ENCODE measurements at places on chromosomes 13 and 19.

DNA sequence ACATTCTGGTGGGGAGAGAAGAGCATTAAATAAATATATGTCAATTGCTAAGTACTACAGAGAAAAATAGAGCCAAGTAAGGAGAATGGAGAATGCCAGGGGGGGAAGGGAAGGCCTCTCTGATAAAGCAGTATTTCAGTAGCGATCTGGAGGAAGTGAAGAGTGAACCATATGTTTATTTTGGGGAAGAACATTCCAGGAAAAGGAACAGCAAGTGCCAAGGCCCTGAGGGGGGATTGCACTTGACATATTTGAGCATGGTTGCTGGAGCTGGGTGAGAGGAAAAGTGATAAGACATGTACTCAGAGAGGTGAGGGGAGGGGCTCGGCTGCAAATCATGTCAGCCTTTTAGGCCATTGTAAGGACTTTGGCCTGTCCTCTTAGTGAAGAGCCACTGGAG, 30.4 kb downstream of the WDR87 start:
- DNase-seq = no peak

DNA sequence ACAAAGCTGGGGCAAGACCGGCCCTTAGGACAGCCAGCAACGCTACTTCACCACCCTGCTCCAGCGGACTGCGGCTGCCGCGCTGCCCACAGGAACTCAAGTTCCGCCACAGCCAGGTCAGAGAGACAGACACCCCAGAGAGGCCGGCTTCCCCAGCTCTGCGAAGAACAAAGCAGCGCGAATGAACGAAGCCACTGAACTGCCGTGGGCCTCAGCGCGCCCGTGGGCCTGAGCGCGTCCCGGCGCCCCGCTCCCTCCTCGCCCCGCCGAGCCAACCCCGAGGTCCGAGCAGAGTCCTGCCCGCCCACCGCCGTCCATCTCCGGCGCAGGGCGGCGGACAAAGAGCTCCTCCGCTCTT, 158.4 kb downstream of the RNF17 start:
- no peak for DNase-seq

DNA sequence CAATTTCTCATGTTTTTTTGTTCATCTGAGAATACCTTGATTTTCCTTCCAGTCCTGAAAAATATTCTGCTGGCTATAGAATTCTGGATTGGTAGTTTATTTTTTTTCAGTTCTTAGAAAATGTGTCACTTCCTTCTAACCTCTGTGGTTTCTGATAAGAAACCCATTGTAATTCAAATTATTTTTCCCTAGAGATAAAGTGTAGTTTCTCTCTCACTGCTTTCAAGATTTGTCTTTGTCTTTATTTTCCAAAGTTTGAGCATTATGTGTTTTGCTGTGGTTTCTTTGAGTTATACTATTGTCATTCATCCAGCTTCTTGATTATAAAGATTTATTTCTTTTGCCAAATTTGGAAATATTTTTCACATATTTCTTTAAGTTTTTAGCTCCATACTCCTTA, 324.0 kb upstream of the SPRY2 start:
- DNase-seq = no peak

GRCh38 chr13:25977671-25978070, 74.1 kb downstream of the SHISA2 start:
- no peak for DNase-seq

GRCh38 chr13:75760131-75761021, 124.2 kb downstream of the LMO7 start:
- no peak for DNase-seq

GRCh38 chr19:41862445-41862986, 2.5 kb downstream of the RPS19 start:
- DNase-seq = no peak

- no peak for DNase-seq
These were observed 9.7 kb upstream of the RASA3 start for GRCh38 chr13:114142137-114142550.

DNA sequence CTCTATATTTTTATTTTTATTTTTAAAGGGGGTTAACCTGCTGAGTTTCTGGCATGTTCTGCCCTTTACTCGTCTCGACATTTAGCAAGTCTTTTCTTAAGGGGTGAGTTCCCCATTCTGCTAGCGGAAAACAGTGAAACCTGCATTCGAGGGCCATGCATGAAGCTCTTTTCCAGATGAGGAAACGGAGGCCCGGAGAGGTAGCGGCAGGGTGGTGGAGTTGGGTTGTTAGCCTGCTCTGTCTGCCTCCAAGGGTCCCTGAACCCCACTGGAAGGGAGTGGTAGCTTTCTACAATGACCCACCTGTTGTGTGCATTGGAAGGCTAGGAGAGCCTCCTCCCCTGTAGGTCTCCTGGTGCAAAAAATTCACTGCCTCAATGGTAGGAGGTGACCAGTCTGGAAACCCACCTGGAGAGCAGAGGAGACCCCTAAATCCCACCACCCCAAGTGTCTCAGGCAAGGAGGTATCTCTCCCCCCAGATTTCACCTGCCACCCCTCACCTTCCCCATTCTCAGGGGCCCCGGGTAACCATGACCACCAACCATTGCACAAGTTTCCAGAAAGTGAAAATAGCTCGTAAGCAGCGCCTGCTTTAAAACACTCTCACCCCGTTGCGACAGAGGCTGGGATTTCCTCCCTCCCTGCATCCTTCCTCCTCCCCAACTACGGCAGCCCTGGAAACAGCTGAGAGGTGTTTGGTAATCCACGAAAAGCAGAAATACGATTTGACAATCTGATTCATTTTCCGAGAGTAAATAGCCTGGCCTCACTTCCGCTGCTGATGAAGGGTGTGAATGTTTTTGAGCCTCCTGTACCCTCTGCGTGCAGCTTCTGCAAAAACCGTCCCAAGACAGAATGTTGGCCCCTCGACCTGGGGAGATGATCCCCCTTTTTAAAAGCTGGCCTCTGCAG, 3.5 kb downstream of the KLF2 start:
- peak; percentile 33 for DNase-seq

DNA sequence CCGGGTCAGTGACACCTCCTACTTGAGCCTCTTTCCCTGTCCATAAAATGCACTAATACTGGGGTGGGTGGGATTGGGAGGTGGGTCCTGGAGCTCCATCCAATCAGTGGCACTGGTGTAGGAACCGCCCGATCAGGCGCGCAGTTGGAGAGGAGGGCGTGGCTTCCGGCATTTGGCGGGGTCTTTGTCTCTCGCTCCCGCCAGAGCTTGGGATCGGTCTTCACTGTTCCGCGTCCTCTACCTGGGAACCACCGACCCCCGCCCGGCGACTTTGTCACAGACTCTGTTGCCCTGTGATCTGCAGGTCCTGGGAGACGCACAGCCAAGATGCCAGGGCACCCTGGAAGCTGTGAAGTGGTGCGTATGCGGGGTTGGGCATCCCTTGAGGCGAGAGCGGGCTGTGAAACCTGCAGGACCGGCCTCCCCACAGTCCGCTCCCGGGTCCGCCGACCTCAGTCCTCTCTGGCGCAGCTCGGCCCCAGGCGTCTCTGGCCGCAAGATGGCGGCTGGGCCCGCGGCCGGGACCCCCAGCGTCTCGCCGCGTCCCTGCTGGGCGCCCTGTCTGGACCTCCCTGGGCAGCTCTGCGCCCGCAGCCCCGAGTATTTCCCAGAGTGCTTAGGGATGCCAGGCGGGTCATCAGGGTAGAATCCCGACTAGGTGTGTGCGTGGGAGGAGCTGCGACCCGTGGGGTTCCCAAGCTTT, 41.6 kb upstream of the ZNF730 start:
- DNase-seq = no peak
